ENCODE measurements at places on chromosomes 2 and 18. TPM values are rescaled to one million over a fixed set of nuclear protein-coding genes. Genes with fewer than 3 reads are reported as not detected.

MAP3K19 gene
- not detected for total RNA-seq

DNA sequence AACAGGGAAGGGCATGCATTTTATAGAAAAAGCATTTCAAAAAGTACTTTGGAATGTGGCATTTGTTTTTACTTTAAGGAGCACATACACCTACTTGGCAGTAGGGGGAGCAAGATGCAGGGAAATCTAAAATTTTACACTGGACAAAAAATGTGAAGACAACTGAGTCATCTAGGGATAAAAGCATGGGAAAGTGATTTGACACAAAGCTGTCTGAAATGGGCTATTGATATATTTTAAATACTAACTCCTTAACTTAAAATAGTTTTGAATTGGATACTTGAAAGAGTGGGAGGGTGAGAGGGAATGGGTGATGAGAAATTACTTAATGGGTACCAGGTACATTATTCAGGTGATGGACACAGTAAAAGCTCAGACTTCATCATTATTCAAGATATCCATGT, 15.8 kb downstream of the TMEM200C start:
- no peaks in the 10 kb centered on the region for H3K36me3 ChIP-seq
- H3K27me3 ChIP-seq: peaks cover 6% of the 10 kb centered on the region
- DNase-seq: peak; percentile 23

DNA sequence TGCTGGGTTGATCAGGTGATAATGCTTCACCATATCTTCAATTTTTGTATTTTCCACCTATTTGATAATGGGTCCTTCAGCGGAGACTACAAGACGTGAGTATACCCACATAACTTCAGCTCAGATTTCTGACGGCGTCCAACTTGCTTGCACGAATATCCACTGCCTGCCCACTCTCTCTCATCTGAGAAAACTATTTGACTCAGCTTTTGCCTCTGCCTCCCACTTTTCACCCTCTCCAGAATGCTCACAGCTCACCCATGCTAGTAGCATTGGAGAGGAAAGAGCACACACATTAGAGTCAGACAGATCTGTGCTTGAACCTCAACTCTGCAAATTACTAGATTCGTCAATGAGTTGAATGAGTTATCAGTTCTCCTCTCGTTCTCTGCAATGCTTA, 166.8 kb downstream of the BCL2 start:
- peaks cover 2% of the 10 kb centered on the region for H3K27me3 ChIP-seq
- no peaks in the 10 kb centered on the region for H3K4me1 ChIP-seq
- H3K27ac ChIP-seq: no peak overlapping the region
- H3K36me3 ChIP-seq: no peaks in the 10 kb centered on the region

- H3K4me3 ChIP-seq: no peak overlapping the region
- no peak for DNase-seq
- H3K36me3 ChIP-seq: no peaks in the 10 kb centered on the region
- no peaks in the 10 kb centered on the region for H3K27me3 ChIP-seq
Measured at GRCh38 chr2:212609479-212609878, 70.9 kb upstream of the ERBB4 start.

RMND5A gene
- 33.6 TPM for total RNA-seq

Data from astrocyte (in vitro differentiated cells and primary cell).